ENCODE measurements at places on chromosomes 7 and 10. TPM values are rescaled to one million over a fixed set of nuclear protein-coding genes. Genes with fewer than 3 reads are reported as not detected.

Gene COL17A1
- total RNA-seq = 1.5 TPM

Gene FGFBP3
- total RNA-seq = 0.81 TPM

Gene TMEM140
- 31.2 TPM for total RNA-seq

Gene VAX1
- total RNA-seq = not detected

Gene IKZF1
- total RNA-seq = 41.4 TPM

- peaks cover 100% of the 10 kb centered on the region for H3K27me3 ChIP-seq
- H3K4me3 ChIP-seq = no peak overlapping the region
- no peak for DNase-seq
- peaks cover 53% of the 10 kb centered on the region for H3K4me1 ChIP-seq
- no peaks in the 10 kb centered on the region for H3K36me3 ChIP-seq
Observed at GRCh38 chr10:123136806-123137642, 1.3 kb downstream of the HMX3 start.

- no peak overlapping the region for H3K4me3 ChIP-seq
- no peaks in the 10 kb centered on the region for H3K36me3 ChIP-seq
- H3K27me3 ChIP-seq = no peaks in the 10 kb centered on the region
- no peaks in the 10 kb centered on the region for H3K4me1 ChIP-seq
- peak overlapping the region; percentile 24 for H3K27ac ChIP-seq
Observed at GRCh38 chr10:113945075-113945686, 90.7 kb downstream of the NHLRC2 start.

DNA sequence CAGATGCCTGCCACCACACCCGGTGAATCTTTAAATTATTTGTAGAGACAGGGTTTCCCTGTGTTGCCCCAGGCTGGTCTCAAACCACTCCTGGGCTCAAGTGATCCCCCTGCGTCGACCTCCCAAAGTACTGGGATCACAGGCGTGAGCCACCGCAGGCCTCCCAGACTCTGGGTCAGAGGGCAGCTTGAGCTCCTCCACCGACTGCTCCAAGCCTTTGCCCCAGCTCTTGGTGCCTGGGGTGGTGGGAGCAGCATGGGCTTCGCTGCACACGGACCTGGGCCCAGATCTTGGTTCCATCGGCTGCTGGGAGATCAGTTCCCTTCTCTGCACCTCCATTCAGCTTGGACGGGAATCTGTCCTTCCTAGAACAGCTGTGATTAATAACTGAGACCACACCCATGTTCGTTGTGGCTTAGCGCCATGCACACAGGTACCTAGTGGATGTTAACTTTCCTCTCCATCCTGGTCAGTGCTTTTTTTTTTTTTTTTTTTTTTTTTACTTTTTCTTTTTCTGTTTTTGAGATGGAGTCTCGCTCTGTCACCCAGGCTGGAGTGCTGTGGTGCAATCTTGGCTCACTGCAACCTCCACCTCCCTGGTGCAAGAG is 125.3 kb downstream of the CUX1 start:
- peak; percentile 52 for DNase-seq
- peaks cover 25% of the 10 kb centered on the region for H3K4me1 ChIP-seq
- no peak overlapping the region for H3K4me3 ChIP-seq
- peak overlapping the region; percentile 14 for H3K27ac ChIP-seq

- H3K27ac ChIP-seq = no peak overlapping the region
- no peaks in the 10 kb centered on the region for H3K36me3 ChIP-seq
- H3K4me1 ChIP-seq = no peaks in the 10 kb centered on the region
- no peak for DNase-seq
Observed at GRCh38 chr10:93124580-93125318, 51.1 kb downstream of the CYP26A1 start.

DNA sequence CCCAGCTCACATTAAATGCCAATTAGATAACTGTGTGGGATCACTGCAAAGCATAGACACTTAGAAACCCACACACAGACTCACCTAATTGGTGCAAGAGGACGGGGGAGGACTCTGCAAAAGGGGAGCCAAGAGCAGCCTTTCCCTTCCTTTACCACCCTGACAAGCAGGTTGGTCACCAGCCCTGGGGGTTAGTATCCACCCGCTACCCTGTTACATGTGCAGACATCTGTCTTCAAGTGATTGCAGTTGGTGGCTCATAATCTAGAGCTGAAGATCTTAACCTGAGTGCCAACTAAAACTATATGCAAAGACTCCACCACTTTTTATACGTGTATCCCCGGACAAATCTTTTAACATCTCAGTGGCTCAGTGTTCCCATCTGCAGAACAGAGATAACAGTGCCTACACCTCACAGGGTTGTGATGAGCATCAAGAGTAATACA is 56.9 kb downstream of the SORBS1 start:
- H3K4me1 ChIP-seq = peaks cover 24% of the 10 kb centered on the region
- no peaks in the 10 kb centered on the region for H3K36me3 ChIP-seq
- H3K27me3 ChIP-seq = no peaks in the 10 kb centered on the region
- no peak for DNase-seq
- H3K27ac ChIP-seq = no peak overlapping the region

DNA sequence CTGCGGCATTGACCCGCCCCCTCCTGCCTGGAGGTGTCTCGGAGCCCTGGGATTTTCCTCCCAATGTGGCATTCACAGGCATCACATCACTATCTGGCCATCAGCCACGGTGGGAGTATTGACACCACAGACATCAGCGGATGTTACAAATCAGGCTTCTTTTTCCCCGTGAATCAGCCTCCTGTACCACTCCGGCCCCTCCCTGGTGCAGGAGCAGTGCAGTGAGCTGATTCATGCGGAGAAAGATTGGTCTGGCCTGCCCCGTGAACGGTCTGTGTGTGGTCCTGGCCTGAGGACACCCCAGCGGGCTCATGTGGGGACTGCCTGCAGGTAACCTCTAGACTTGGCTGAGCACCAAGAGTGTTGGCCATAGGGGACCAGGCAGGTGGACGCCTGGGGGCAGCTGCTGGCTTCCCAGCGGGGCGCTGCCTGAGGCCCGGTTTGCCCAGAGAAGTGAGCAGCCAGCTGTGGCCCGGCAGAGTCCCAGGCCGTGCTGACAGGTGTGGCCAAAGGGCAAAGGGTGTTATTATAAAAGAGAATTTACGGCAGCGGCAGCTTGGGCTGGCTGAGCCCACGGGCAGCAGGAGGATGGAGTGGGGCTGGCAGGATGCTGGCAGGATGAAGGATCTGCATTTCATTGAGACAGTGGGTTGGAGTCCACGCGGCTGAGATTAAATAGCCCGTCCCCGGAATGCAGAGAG is 32.1 kb upstream of the GNA12 start:
- no peak for DNase-seq
- H3K27me3 ChIP-seq = no peaks in the 10 kb centered on the region
- H3K27ac ChIP-seq = no peak overlapping the region
- no peaks in the 10 kb centered on the region for H3K4me1 ChIP-seq
- no peaks in the 10 kb centered on the region for H3K36me3 ChIP-seq

- H3K36me3 ChIP-seq = no peaks in the 10 kb centered on the region
- DNase-seq = peak; percentile 51
- H3K27ac ChIP-seq = no peak overlapping the region
- H3K27me3 ChIP-seq = no peaks in the 10 kb centered on the region
- H3K4me3 ChIP-seq = no peak overlapping the region
Observed at GRCh38 chr10:130022511-130023299, 58.6 kb upstream of the EBF3 start.

GRCh38 chr10:93482145-93482834 is at the start of gene MYOF:
Gene MYOF, minus strand, starts transcription at chr10:93482334. Its CDS starts 140 bp downstream, at chr10:93482194.
- peak within 1 kb of the TSS; percentile 54 for H3K4me3 ChIP-seq
- peaks cover 19% of the 10 kb centered on the region for H3K4me1 ChIP-seq
- no peaks in the 10 kb centered on the region for H3K27me3 ChIP-seq
- DNase-seq = peak; percentile 80

- H3K27me3 ChIP-seq = no peaks in the 10 kb centered on the region
- H3K36me3 ChIP-seq = no peaks in the 10 kb centered on the region
- H3K4me3 ChIP-seq = no peak overlapping the region
- DNase-seq = no peak
Observed at GRCh38 chr7:42156291-42156865, 80.6 kb downstream of the GLI3 start.

DNA sequence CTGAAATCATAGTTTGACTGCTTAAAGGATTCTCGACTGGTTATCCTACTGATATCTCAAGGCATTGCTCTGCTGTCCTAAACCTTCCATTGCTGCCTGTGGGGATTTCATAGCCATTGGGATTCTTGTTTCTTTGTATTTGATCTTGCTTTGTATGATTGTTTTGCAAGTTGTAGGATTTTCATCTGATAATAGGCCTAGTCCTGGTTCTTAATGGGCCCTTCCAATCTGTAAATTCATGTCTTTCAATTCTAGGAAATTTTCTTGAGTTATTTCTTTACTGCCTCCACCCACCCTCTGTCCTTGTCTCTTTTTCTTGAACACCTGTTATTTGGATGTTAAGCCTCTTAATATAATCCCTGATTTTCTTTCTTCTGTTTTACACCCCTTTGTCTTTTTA is 72.2 kb downstream of the LANCL2 start:
- no peaks in the 10 kb centered on the region for H3K27me3 ChIP-seq
- DNase-seq = no peak
- H3K4me1 ChIP-seq = no peaks in the 10 kb centered on the region
- no peaks in the 10 kb centered on the region for H3K36me3 ChIP-seq
- no peak overlapping the region for H3K4me3 ChIP-seq

DNA sequence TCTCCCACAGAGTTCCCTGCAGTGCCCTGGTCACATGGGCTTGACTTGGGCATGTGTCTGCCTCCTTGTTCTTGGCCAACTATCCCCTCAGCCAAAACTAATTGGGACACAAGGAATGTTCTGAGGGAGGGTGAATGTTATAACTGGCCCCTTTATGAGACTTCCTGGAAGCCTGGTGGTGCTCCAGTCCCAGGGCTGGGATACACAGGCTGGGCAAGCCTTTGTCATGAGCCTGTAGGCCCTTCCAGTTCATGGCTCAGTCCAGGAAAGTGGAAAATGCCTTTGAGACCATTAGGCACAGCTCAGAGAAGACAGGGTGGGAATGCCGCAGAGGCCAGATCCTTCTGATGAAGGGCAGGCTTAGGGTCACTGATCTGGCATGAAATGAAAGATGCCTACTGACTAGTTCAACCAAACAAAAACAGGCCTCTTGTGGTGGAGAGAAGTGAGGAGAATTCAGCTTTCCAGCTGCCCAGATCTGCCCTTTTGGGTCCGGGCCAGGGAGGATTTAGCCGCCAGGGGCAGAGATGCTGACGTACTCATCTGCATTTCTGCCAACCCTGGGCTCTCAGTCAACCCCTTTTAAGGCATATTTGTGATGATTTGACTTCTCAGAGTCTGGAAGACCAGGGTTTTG is 961.5 kb downstream of the KCNMA1 start:
- H3K36me3 ChIP-seq = no peaks in the 10 kb centered on the region
- no peak overlapping the region for H3K4me3 ChIP-seq
- DNase-seq = no peak
- peaks cover 3% of the 10 kb centered on the region for H3K4me1 ChIP-seq
- H3K27ac ChIP-seq = peak overlapping the region; percentile 49

DNA sequence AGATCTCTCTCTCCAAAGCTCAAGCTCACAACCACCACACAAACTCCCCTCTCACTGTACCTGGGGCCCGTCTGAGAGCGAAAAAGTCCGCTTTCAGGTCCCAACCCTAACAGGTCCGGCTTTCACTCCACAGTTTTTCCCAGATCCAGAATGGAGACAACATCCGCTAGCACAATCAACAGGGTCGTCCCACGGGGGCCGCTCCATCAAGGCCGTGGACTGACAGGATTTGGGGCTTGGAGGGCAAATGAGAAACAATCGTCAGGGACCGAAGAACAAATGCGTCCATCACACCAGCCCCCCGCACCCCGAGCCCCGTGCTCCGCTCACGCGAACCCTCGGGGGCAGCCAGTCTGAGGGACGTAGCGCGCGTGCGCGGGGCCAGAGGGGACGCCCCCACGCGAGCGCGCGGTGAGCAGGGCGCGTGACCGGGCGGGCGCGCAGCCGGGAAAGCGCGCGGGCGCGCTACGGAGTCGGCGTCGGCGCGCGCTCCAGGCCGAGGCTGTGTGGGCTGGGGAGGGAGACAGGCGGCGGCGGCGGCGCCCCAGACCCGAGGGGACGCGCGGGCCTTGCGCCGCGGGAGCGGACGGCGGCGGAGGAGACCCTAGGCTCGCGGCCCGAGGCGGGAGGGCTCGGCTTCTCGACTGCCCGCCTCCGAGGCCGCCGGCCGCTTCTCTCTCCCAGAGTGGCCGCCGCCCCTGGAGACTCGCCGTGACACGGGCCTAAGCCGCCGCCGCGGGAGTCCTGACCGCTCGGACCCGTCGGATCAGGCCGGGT is at the start of gene SLK:
SLK (plus strand) TSS at position 470 of the 777 bp plus-strand sequence. CDS start 606 bp downstream, outside the sequence.
- H3K27ac ChIP-seq = peak within 1 kb of the TSS; percentile 95
- H3K4me1 ChIP-seq = peaks cover 27% of the 10 kb centered on the region
- H3K27me3 ChIP-seq = no peaks in the 10 kb centered on the region
- H3K36me3 ChIP-seq = no peaks in the 10 kb centered on the region

GRCh38 chr10:101301111-101301731 is 52.7 kb upstream of the BTRC start:
- H3K4me3 ChIP-seq = no peak overlapping the region
- H3K4me1 ChIP-seq = no peaks in the 10 kb centered on the region
- H3K27ac ChIP-seq = no peak overlapping the region
- peaks cover 12% of the 10 kb centered on the region for H3K27me3 ChIP-seq
- H3K36me3 ChIP-seq = no peaks in the 10 kb centered on the region
- no peak for DNase-seq

DNA sequence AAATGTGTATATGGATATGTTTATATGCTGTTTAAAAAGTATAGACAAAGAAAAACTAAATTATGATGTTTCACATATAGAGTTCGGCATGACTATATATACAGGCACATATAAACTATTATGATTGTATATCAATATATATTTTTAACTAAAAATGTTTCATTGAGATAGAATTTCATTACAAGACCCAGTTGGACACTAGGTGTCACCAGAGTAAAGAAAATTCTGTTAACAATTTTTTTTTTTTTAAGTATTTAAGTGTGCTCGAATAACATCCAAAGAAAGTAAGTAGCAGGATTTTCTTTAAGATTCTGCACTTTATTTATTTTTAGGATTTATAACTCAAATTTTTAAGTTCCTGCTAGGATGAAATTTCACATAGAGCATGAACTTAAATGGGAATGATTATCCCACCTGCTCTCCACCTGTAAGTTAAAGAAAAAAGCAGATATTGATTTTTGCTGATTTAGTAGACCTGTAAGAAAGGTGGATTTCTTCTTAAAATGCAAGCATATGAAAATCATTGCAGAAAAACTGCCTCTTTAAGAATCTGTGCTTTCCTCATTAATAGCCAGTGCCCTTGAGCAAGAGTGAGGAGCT is 961.5 kb downstream of the PCDH15 start:
- H3K4me3 ChIP-seq = no peak overlapping the region
- no peak overlapping the region for H3K27ac ChIP-seq
- no peak for DNase-seq

DNA sequence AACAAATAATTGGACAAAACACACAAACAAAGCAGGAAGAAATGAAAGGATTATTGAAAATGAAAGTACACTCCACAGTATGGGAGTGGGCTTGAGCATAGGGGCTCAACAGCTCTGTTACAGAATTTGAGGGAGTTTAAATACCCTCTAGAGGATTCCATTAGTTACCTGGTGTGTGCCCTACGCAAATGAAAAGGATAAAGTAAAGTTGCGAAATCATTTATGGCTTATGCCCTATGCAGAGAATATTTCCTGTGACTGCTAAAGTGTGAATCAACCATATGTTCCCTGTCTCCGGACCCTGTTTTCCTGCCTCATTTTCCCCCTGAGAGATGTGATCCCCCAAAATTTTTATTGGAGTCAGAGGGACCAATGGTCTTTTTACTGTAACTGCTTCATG is 634.6 kb upstream of the CNTNAP2 start:
- no peaks in the 10 kb centered on the region for H3K27me3 ChIP-seq
- H3K4me3 ChIP-seq = no peak overlapping the region
- no peak overlapping the region for H3K27ac ChIP-seq
- H3K36me3 ChIP-seq = no peaks in the 10 kb centered on the region

GRCh38 chr7:98879198-98879978 is 1.1 kb downstream of the TRRAP start:
- peak; percentile 66 for DNase-seq
- H3K27ac ChIP-seq = peak overlapping the region; percentile 96
- H3K4me1 ChIP-seq = peaks cover 10% of the 10 kb centered on the region
